Stimulated activated naive CD8-positive, alpha-beta T cell treated with anti-CD3 and anti-CD28 coated beads, Interleukin-15, amount 100 ng/mL, for 72 hours (primary cell): ENCODE measurements at places on chromosomes 11 and 22.
A peak's percentile ranks its signal among the peaks of the same experiment; 100 is the strongest.

- no peak for DNase-seq
Measured at GRCh38 chr11:35330156-35330889, 89.0 kb downstream of the SLC1A2 start.

DNA sequence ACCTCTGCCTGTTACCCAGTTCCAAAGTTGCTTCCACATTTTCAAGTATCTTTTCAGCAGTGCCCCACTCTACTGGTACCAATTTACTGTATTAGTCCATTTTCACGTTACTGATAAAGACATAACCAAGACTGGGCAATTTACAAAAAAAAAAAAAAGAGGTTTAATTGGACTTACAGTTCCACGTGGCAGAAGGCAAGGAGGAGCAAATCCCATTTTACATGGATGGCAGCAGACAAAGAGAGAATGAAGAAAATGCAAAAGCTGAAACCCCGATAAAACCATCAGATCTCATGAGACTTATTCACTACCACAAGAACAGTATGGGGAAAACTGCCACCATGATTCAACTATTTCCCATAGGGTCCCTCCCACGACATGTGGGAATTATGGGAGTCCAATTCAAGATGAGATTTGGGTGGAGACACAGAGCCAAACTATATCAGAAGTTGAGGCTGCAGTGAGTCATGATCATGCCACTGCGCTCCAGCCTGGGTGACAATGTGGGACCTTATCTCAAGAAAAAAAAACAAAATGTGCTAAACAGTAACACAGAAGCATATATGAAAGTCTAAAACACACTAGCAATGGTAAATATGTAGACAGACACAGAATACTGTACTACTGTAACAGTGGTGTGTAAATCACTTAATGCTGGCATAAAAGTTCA is 190.3 kb upstream of the ZC3H12C start:
- no peak for DNase-seq

GRCh38 chr11:129386795-129387397 is 11.2 kb downstream of the BARX2 start:
- no peak for DNase-seq

DNA sequence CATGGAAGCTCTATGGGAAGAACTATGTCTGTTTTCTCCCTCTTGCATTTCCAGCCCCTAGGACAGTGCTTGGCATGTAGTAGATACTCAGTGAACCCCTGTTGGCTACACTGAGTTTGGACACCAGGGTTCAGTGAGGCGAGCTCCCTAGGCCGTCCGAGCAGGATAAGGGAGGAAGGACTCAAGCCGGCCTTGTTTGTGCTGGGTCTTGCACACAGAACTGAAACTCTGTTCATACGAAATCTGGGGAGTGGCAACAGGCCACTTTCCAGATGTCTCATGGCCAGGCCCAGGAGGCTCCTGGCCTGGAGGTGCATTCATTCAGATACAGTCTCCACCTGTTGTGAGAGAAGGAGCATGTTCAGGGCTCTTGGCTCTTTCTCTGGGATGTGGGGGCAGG is 23.6 kb upstream of the LMO1 start:
- DNase-seq: no peak

DNA sequence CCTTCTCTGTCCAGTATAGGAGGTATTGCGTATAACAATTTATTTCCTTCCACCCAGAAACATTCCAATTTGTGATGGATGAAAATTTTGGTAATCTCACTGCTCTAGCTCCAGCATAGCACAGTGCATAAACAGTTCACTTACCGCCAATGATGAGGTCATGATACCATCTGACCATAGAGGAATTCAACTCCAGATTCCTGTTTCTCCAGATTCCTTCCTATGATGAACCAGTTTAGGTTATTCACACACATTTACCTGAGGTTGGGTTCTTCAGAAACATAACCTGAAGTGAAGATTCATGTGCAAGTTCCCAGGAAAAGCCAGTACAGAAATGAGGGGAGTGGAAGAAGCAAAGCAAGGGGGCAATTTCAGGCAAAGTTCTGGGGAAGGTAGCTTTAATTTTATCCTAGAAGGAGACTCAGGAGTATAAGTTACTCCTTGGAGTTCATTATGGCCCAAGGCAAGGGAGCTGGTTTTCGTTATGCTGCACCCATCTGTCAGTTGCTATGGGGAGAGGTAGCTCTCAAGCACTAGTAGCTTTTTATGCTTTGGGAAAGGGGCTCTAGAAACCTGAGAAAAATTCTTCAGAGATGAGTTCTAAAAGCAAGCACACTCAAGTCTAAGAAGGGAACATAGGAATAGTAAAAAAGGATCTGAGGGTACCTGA is 121.6 kb downstream of the CASP12 start:
- no peak for DNase-seq

DNA sequence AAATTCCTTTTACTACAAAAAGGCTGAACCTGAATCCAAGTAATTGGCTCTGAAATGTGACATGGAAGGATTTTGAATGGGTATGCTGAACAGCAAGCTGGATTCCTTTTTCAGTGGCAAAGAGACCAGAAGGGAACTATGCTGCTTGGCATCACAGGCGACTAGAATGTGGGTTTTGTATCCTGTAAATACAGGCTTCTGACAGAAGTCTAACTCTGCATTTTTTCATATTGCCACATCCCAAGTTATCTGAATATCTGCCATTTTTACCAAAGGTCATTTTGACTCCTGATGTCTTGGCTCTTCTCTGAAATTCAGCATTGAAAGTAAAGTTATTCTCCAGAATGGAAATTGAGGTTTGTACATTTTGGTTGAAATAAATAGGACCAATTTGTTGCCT is 145.7 kb downstream of the ARHGAP42 start:
- no peak for DNase-seq

DNA sequence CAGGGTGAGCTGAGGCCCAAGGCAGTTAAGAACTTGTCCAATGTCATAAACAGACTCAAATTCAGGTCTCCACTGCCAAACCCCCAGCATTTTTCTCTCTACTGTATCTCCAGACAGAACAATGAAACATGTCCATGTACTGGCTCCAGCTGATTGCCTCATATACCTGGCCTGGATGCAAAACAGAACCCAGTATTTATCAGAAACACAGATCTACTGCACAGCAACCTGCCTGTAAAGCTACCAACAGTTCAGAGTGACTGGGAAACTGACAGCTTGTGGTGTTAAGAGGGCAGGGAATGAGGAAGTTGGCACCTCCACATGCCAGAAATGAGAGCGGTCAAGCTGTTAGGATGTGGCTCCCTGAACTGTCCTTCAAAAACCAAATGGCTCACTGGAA is 41.6 kb downstream of the C11orf71 start:
- no peak for DNase-seq

DNA sequence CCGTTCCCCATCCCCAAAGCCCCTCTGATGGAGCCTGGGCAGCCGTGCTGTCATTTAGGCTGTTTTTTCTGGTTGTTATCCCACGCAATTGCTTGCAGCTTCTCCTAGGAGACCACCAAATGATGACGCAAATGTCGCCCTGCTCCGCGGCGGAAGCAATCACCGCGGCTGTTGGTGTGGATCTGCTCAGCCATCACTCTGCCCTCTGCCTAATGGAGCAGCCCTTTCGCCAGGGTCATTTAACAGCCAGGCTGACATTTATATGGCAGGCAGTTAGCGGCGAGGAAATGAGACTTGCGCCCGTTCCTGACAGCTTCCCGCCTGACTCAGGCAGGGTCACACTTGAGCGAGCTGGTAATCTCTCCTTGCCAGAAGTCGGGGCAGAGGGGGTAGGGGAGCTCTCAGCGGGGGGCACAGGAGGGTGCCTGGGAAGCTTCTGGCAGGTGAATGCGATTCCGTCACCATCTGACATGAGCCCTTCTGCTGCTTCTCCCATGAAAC is 97.9 kb upstream of the RTL6 start:
- DNase-seq: peak; percentile 40

GRCh38 chr11:12235553-12235946 is 125.2 kb downstream of the MICAL2 start:
- no peak for DNase-seq

GRCh38 chr22:18065256-18065655 is 12.5 kb upstream of the PEX26 start:
- no peak for DNase-seq

- no peak for DNase-seq
Measured at GRCh38 chr11:85697747-85698146, 11.8 kb upstream of the CCDC89 start.

DNA sequence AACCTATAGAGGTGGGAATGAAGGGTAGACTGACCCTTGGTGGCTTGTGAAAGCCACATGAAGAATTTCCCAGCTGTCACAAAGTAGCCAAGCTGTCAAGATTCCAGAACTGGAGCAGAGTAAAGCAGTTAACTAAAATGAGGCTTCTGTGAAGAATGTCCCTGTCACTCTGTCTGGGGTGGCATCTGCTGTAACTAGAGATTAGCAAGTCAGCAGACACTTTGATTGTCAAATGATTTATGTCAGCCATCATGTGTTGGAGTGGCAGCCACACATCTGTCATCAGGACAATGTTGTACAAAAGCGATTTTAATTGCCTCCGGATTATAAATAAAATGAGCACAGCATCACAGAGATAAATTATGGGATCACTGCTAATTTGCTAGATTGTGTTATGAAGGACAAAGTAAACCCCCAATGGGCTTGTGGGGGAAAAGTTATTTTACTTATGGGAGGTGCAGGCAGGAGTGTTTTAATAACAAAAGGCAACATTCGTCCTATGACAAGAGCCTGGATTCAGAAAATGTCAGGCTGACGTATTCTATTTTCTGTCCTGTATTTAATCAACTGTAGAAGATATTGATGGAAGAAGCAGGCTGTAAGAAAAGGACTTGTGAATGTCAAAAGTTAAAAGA is 270.9 kb downstream of the FAM181B start:
- no peak for DNase-seq

GRCh38 chr11:119641983-119642745 is 86.8 kb downstream of the NECTIN1 start:
- no peak for DNase-seq

DNA sequence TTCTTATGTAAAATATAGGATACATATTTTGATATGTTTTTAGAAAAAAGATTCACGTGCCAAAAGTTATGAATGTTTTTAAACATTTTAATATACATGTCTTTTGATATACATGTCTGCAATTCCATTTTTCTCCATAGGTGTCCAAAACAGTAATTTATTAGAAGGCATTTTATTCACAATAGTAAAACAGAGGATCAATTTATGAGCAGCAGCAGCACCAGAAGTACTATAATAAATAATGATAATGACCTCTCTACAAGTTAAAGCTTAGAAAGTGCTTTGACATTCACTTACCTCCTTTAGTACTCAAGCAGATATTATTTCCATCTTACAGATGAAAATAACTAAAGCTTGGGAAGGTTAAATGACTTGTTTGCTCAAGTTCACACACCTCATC is 96.7 kb upstream of the DBX1 start:
- DNase-seq: no peak

DNA sequence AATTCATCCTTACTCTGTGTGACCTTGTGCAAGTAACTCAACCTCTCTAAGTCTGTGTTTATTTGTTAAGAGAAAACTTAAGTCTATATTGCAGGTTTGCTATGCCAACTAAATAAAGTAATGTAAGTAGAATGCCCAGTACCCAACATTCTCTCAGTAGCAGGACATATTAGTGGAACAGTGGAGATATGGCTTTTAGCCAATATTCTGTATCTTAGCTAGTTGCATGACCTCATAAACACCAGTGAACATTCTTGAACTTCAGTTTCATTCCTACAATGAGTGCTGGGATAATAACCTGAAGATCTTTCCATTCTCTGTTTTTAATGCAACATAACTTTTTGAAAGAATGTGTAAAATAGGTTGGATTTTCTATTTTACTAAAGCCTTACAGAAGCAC is 77.0 kb downstream of the RAB38 start:
- no peak for DNase-seq
